ENCODE measurements at places on chromosomes 7 and 10. TPM values are rescaled to one million over a fixed set of nuclear protein-coding genes. Genes with fewer than 3 reads are reported as not detected.
A peak's percentile ranks its signal among the peaks of the same experiment; 100 is the strongest.

OR2A12 gene
- total RNA-seq: not detected

DNA sequence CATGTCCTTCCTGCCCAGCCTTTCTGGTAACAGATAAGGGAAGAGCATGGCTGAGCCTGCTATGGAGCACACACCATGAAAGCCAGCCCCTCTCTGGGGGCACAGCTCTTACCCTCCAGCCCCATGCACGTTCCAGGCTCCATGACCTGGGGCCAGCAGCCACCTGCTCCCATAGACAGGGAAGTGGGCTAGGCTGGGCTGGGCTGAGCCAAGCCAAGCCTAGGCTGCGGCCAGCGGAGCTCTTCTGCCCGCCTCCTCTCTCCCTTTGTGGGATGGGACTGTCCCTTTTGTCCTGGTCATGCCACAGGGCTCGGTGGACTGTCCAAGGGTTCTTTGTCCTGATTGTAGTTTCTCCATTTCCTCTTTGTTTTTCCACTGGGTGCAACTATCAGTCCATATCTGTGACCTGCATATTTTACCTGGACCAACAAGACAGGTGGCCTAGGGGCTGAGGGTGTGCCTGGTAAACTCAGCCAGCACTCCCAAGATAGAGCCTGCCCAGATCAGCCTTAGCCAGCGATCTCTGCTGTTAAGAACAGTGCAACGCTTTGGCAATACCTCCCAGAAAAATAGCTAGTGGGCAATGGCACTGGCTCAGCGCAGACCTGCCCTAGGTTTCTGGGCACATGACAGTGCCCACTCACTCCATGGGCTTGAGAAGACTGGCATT lies 97.2 kb upstream of the BTBD16 start:
- no peak for DNase-seq

- DNase-seq: no peak
Observed at GRCh38 chr10:103576862-103577261, 83.4 kb downstream of the NEURL1 start.

C7orf57 gene
- total RNA-seq: 2.6 TPM

SPDYE2B gene
- total RNA-seq: not detected

CDH23 gene
- total RNA-seq: 0.11 TPM

- no peak for DNase-seq
Observed at GRCh38 chr7:2205036-2205780, 27.5 kb downstream of the MAD1L1 start.

ARHGEF35 gene
- 38.6 TPM for total RNA-seq

DNA sequence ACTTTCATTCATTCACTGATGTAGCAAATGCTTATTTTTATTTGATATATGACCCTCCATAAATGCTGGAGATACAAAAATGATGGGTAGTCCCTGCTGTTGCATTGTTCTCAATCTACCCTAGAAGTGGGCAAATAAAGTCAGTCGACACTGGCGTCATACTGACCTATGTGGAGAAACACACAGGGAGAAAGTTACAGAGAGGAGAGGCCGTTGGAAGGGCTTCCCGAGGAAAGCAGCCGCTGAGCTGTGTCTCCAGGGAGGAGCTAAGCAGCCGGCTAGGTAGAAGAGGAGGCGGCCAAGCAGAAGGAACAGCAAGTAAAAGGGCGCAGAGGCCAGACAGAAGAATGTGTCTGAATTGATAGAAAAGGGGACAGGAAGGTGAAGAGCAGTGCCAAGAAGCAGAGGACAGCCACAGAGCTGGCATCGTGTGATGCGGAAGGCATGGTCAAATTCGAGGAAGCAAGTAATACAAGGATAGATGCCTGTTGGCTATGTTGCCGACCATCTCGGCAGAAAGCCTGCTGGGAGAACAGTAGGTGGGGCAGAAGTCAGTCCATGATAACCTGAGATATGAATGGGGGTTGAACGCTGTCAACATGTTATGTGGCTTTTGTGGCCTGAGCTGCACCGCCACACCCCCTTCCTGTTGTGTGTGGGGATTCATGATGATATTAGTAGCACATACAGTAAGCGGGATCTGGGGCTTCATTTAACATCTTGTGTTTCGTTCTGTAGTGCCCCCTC lies 25.9 kb downstream of the ST8SIA6 start:
- DNase-seq: no peak

DNA sequence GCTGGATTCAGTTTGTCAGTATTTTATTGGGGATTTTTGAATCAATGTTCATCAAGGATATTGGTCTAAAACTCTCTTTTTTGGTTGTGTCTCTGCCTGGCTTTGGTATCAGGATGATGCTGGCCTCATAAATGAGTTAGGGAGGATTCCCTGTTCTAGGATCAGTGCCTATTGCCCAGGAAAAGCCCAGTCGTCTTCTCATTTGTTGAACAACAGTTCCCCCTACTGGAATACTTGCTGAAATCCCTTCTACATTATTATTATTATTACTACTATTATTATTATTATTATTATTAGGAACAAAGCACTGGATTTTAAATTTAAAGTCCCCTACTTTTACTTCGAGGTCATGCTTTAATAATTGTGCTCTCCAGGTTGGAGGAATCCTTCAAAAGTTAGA lies 528.9 kb downstream of the MAGI2 start:
- DNase-seq: peak; percentile 4

- DNase-seq: no peak
Observed at GRCh38 chr7:133649593-133649992, 396.7 kb downstream of the EXOC4 start.

- DNase-seq: no peak
Observed at GRCh38 chr10:3832022-3832786, 47.2 kb upstream of the KLF6 start.

GRID1 gene
- total RNA-seq: not detected

CHRM2 gene
- not detected for total RNA-seq

GRCh38 chr10:21810582-21811244 lies 192.8 kb downstream of the DNAJC1 start:
- DNase-seq: peak; percentile 36

GRCh38 chr10:88538048-88538447 lies 45.1 kb downstream of the RNLS start:
- peak; percentile 37 for DNase-seq

DNA sequence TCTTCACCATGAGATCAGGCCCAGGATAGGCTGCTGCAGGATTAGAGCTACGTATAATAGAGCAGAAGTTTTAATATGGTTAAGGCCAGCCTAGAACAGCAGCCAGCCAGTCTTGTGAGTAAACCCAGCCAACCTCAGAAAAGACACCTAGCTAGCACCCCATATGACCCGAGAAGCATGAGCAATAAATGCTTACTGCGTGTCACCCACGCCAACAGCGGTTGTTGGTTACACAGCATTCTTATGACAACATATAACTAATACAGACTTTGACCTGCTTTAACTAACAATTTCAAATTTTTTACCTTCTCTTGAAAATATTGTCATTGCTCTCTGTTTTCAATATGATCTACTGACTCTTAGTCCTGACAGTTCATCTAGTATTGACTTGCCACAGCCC lies 105.7 kb downstream of the HBP1 start:
- no peak for DNase-seq

FASTK gene
- 49.7 TPM for total RNA-seq

DNA sequence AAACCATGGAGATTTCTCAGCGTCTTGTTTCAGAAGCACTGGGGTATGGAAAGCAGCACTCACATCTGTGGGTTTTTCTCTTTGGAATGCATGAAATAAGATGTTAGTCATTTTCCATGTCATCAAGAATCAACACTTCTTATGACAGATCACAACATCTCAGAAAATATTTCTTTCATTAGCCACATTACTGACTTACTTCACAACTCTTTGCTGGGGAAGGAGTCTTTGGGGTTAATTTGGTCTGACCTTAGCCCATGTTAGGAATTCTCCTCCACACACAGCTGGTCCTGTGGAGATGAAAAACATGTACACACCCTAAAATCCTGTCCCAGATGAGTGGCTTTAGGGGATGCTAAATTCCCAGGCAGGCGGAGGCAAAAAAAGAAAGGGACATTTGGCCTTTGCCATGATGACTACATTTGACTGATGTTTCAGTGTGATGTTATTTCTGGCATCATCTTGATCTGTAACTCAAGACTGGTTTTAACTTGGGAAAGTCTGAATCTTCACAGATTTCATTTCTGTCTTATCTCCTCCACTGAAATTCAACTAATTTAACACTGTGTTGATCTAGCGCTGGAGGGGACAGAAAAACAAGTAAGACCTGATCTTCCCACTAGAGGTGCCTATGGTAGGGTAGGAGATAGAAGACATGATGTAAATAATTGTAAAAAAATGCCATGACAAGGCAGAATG lies 363.2 kb downstream of the PRPF18 start:
- peak; percentile 38 for DNase-seq

GRCh38 chr10:14681305-14681704 lies 93.4 kb downstream of the FAM107B start:
- no peak for DNase-seq

GRCh38 chr7:54888734-54889082 lies 129.7 kb upstream of the SEC61G start:
- DNase-seq: no peak

XPNPEP1 gene
- total RNA-seq: 68.6 TPM

GRCh38 chr10:29514306-29514705 lies 120.5 kb downstream of the SVIL start:
- DNase-seq: no peak

STK31 gene
- total RNA-seq: not detected

DNA sequence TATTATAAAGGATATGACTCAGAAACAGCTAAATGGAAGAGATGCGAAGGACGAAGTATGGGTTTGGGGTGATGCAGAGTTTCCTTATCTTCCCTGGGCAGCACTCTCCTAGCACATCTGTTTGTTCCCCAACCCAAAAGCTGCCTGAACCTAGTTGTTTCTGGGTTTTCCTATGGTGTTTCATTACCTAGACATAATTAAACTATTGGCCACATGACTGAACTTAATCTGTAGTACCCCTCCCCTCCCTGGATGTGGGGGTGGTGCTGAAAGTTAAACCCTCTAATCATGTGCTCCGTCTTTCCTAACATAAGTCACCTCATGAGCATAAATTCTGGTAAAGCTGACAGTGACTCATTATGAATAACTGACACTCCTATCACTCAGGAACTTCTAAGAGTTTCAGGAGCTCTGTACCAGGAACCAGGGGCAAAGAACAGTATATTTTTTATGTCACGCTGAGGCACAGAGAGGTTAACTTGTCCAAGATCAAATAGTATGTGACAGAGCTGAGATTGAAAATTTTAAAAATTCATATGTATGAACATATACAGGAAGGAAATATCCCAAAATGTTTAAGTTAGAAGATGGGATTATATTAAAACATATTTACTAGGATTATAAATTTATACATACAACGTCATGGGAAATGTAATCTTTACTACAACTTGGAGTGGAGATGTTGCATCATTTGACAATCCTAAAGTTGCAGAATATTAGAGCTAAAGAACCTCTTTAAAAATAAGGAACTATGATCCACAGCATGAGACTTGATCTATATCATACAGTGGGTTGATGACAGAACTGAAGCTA lies 4.8 kb downstream of the STRIP2 start:
- peak; percentile 90 for DNase-seq

- no peak for DNase-seq
Observed at GRCh38 chr10:103592186-103593021, 98.9 kb downstream of the NEURL1 start.

- no peak for DNase-seq
Observed at GRCh38 chr7:138873220-138873892, 75.4 kb upstream of the ATP6V0A4 start.

GRCh38 chr7:130095812-130096211 lies 25.5 kb downstream of the KLHDC10 start:
- no peak for DNase-seq

- no peak for DNase-seq
Observed at GRCh38 chr10:14146501-14146900, 184.2 kb downstream of the FRMD4A start.

GRCh38 chr10:42112331-42113157 lies 525.8 kb downstream of the ZNF33B start:
- DNase-seq: no peak

DNA sequence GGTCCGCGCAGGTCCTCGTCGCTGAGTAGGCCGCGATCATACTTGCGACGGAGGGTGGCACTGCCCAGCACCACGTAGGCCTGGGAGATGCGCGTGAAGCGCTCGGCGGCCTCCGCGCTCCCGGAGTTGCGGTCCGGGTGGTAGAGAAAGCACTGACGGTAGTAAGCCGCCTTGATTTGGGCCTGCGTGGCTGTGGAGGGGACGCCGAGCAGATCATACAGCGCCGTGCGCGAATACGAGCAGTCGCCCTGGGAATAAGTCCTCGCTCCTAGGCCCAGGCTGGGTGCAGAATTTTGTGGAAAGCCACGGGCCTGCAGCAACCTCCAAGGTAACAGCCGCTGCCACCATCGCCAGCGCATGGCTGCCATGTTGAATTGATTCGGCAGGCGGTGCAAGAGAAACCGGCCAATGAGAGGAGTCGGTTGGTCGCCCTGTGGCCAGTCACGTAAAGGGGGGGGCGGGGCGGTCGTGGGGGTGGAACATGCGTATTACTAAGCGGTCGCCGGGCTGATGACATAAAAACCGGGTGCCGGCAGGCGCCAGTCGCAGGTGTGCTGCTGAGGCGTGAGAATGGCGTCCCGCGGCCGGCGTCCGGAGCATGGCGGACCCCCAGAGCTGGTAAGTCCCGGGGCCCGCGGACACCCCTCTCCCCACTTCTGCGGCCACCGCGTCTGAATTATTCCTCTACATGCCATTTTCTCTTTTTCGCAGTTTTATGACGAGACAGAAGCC lies at the start of the genes BUD23 and DNAJC30:
Gene BUD23, plus strand, starts transcription at position 542 of the 732 bp plus-strand sequence. Its CDS starts 29 bp downstream, at position 571.
Gene DNAJC30, minus strand, starts transcription at position 398 of the 732 bp plus-strand sequence. Its CDS starts 30 bp downstream, at position 368.
- DNase-seq: peak; percentile 91

DNA sequence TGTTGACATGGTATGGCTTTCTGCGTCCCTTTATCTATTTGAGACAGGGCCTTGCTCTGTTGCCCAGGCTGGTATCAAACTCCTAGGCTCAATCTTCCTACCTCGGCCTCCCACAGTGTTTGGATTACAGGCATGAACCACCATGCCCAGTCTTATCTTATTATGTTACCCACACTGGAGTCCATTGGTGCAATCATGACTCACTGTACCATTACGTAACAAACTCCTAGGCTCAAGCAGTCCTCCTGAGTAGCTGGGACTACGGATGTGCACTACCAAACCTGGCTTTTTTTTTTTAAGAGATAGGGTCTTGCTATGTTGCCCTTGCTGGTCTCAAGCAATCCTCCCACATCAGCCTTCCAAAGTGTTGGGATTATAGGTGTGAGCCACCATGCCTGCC lies 66.7 kb downstream of the CCDC3 start:
- peak; percentile 85 for DNase-seq

DNA sequence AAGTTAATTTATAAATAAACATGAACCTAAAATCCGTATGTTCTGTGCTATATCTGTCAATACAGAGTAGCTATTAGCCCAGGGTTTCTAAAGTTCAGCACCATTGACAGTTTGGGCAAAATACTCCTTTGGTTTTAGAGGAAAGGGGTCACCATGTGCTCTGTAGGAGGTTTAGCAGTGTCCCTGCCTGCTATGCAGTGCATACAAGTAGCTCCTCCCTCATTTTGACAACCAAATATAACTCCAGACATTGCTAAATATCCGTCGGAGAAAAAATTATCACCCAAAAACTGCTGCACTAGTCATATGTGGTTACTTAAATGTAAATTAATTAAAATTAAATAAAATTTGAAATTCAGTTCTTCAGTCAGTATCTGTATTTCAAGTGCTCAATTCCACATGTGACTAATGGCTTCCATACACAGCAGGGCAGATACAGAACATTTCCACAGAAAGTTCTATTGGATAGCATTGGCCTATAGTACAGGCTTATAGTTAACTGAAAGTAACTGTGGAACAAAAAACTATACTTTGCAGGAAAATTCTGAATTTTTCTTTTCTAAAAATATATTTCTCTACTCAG lies 6.4 kb downstream of the UPF2 start:
- DNase-seq: no peak

ENTPD7 gene
- total RNA-seq: 47.2 TPM

PAOX gene
- total RNA-seq: 7.0 TPM

SFTPA1 gene
- total RNA-seq: not detected

All from mammary epithelial cell (primary cell).